Fibroblast of the conjunctiva (primary cell): ENCODE measurements at places on chromosomes 7 and 10.

- DNase-seq: peak; percentile 72
Measured at GRCh38 chr7:24882989-24883621, 96.9 kb downstream of the OSBPL3 start.

GRCh38 chr10:121374121-121374520 is 224.1 kb downstream of the FGFR2 start:
- DNase-seq: no peak

GRCh38 chr10:122279725-122280141 is 8.6 kb downstream of the BTBD16 start:
- peak; percentile 28 for DNase-seq

DNA sequence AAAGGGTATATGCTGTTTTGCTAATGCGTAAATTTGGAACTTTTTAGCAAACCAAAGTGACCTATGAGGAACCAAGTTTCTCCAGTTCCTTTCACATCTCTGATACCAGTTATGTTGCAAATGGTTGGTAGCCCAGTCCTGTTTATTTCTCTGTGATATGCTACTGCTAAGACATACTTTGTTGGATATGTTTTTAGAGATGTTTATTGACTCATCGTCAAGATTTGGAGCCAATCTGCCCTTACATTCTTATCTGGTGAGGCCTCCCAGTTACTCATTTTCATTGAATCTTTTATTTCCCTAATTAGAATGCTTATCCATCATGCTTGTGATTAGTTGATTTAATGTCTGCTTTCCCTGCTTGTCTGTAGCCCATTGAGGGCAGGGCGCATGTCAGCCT is 58.9 kb downstream of the LRGUK start:
- no peak for DNase-seq

DNA sequence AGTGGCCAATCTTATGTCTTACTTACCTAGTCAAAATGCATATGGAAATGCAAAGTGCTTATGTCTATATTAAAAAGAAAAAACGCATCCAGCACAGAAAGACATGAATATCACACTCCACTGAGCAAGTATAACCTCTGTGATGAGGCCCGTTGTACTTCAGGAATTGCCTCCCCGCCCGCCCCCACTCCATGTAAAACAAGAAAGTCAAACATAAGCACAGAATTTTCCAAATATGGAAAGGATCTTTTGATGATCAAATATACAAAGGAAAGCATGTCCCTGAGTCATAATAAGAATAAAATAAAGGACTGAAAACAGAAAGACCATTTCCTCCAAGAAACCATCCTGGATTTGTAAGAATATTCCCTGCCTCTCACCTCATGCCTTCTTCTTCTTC is 229.1 kb downstream of the BAMBI start:
- DNase-seq: no peak

DNA sequence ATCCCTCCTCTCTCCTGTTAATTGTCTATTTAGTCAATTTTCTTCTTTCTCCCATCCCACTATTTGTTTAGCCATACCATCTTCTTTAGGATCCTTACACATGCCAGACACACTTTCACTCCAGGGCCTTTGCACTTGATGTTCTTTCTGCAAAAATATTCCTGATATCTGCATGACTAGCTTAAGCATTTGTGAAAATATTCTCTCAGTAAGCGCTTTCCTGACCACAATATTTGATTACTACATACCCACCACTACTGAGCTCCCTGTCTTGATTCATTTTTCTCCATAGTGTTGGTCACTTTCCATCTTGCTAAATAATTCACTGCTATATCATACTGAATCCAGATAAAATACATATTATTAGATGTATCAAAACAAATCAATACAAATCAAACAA is 75.1 kb downstream of the SEMA3D start:
- DNase-seq: no peak

- DNase-seq: no peak
Measured at GRCh38 chr10:110834629-110835301, 37.0 kb upstream of the PDCD4 start.

DNA sequence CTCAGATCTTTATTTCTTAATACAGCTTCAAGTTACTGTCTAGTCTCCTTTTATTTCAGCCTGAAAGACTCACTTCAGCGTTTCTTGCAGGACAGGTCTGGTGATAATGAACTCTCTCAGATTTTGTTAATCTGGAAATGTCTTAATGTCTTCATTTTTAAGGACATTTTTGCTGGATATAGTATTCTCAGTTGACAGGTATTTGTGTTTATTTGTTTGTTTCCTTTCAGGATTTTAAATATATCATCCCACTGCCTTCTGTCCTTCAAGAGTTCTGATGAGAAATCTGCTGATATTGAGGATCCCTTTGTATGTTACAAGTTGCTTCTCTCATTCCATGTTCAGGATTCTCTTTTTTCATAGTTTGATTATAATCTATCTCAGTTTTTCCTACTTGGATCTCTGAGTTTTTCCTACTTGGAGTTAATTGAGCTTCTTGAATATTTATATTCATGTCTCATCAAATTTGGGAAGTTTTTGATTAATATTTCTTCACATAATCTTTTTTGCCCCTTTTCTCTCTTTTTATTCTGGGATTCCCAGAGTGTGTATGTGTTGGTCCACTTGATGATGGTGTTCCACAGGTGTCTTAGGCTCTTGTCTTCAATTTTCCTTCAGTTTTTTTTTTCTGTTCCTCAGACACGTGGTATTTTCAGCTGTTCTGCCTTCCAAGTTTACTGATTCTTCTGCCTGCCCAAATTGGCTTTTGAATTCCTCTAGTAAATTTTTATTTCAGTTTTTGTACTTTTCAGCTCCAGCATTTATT is 49.9 kb downstream of the PTEN start:
- no peak for DNase-seq

DNA sequence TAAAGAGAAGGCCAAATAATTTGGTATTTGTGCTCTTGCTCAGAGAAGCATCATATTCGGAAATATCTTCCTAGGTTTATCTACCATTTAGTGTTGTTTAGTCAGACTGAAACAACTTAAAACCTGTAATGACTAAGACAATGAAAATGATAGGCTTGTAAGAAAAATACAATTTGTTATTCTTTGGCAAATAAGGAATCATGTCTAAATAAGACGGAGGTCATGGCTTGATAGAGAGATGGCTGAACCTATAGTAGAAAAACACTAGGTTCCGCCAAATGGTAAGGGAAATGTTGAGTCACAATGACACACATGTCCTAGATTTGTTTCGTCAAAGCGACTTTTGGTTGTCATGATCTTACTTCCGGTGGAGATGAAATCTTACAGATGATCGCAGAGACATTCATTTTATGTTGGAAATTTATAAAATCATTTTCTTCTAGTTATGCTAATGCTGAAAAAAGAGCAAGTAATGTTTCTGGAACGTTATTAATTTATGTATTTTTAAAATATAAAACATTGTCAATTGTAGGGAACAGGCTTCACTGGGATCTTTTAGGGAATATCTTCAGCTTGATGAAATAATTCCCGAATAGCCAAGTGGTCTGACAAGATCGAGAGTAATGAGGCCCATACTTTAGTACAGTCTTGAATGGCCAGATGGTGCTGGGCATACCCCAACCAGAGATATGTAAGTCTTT is 1.0 kb downstream of the SRGN start:
- peak; percentile 68 for DNase-seq

DNA sequence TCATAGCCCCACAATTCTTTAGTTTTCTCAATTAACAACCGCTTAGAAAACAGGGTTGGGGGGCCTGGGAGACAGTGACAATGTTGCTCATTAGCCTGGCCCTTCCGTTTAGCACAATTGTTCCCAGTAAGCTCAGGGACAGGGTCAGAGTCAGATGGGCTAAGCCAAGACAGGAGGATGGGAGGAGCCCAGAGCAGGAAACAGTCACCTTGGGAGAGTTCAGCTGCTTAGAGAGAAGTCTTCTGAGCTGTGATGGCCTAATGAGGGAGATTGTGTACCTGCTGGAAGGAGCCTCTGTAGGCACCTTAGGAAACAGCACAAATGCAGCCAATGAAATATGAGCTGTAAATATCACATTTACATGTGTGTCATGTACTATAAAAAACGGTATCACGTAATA is 35.9 kb downstream of the SVOPL start:
- DNase-seq: no peak

DNA sequence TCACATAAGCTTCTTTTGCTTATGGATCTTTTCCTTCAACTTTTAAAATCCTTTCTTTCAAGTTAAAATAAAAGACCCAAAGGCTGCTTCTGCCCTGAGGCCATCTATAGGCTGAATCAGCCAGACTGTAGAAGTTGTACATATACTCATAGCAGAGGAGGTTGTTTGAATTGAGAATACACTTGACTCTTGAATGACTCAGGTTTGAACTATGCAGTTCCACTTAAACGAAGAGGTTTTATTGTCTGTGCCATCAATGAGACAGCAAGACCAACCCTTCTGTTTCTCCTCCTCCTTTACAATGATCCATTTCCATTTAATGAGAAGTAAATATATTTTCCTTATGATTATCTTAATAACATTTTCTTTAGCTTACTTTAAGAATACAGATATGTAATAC is 5.8 kb downstream of the ZNF365 start:
- DNase-seq: peak; percentile 21

GRCh38 chr7:54189330-54189729 is 352.8 kb upstream of the VSTM2A start:
- DNase-seq: no peak

- no peak for DNase-seq
Measured at GRCh38 chr10:79252971-79253370, 94.3 kb upstream of the PPIF start.

DNA sequence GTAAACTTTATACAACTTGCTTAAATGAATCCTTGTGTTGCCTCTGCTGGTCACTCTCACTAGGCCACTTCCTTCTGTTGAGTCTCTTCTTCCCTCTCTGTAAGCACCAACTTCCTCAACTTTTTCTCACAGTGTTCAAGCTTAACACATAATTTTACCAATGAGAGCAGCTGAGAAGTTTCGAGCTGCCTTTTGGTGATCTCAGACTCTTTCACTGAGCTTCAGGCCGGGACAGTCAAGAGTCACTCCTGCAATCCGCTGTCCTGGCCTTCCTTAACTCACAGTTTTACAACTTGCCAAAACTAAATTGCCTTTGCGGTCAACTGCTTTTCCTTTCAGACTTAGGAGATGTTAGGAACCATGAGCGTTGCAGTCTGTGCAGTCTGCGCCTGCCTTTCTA is 47.4 kb downstream of the PRPF18 start:
- no peak for DNase-seq

GRCh38 chr7:94403546-94403945 is 8.9 kb downstream of the COL1A2 start:
- no peak for DNase-seq

DNA sequence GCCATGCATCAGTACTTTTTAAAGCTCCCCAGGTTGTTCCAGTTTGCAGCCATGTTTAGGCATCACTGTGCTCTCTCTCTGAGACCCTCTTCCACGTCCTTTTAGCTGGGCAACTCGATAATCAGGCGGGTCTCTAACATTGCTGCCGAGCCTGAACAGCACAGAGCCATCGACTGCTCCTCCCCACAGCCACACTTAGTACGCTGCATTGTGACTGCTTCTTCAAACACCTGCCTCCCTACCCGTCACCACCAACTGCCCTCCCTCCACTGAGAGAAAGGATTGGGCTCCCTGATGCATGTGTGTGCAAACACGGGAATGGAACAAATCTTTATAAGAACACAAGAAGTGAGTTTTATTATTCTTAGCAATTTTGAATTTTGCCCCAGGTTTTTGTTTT is 11.4 kb upstream of the TACR2 start:
- DNase-seq: no peak

DNA sequence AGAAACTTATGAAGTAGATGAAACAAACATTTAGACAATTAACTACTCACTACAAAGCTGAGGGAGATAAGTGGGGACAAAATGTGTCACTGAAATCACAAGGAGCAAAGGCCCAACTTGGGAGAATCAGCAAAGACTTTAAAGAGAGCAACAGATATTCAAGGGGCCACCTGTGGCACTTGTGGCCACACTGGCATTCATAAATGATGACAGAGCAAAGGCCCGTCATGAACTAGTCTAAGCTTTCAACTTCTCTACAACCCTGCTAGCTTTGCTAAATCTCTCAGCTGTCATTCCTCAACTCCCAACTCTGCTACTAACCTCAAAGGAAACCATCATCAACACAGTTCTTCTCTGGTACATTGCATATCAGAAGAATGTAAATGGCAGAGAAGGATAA is 178.4 kb downstream of the CPEB3 start:
- DNase-seq: no peak

DNA sequence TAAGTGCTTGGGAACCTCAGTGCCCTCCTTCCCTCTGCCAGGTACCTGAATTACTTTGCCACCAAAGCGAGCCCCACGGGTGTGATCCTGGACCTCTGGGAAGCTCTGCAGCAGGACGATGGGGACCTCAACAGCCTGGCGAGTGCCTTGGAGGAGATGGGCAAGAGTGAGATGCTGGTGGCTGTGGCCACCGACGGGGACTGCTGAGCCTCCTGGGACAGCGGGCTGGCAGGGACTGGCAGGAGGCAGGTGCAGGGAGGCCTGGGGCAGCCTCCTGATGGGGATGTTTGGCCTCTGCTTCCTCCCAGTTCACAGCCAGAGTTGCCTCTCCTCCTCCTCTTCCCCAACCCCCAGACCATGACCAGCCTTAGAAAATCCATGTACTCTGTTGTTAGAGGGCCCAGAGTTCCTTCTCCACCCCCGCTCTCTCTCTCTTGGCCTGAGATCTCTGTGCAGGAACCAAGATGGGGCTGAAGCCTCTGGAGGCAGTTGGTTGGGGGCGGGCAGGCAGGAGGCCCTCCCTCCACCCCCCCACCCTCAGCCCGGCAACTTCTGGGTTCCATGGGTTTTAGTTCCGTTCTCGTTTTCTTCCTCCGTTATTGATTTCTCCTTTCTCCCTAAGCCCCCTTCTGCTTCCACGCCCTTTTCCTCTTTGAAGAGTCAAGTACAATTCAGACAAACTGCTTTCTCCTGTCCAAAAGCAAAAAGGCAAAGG is 19.8 kb upstream of the SLC29A3 start:
- DNase-seq: no peak

DNA sequence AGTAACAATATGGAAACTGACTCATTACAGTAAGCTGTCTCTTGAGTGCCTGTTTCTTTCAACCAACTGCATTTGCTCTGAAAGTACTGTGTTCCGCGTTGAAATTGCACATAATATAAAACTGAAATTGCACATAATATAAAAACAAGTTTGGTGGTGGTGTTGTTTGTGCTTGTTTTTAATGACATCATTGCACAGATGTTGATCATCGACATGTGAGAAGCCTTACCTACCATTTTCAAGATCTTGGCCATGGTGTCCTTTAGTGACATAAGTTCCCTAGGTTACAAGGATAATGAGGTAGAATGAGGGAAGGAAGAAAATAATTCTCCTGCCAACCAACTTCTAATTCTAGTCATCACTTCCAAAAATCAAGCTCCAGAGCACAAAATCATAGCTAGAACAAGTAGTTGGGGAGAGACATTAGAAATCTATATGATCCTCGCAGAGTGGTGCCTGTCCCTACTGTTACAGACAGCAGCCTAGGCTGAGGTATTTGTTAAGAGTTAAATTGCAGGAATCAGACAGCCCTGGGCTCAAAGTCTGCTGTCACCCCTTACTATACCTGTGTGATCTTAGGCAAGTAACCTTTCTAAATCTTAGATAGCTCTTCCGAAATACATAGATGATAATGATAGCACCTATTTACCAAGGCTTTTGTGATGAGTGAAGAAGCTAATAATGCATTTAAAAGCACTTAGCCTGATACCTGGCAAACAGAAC is 29.3 kb downstream of the DOCK4 start:
- no peak for DNase-seq

GRCh38 chr10:24751716-24752115 is 28.0 kb upstream of the ARHGAP21 start:
- no peak for DNase-seq

- no peak for DNase-seq
Measured at GRCh38 chr10:131777162-131777561, 123.6 kb upstream of the PPP2R2D start.

GRCh38 chr10:124736491-124737136 is 7.6 kb downstream of the FAM53B start:
- no peak for DNase-seq
